NCI-H1417 (cell line): ENCODE measurements at places on chromosomes 11 and 22.

DNA sequence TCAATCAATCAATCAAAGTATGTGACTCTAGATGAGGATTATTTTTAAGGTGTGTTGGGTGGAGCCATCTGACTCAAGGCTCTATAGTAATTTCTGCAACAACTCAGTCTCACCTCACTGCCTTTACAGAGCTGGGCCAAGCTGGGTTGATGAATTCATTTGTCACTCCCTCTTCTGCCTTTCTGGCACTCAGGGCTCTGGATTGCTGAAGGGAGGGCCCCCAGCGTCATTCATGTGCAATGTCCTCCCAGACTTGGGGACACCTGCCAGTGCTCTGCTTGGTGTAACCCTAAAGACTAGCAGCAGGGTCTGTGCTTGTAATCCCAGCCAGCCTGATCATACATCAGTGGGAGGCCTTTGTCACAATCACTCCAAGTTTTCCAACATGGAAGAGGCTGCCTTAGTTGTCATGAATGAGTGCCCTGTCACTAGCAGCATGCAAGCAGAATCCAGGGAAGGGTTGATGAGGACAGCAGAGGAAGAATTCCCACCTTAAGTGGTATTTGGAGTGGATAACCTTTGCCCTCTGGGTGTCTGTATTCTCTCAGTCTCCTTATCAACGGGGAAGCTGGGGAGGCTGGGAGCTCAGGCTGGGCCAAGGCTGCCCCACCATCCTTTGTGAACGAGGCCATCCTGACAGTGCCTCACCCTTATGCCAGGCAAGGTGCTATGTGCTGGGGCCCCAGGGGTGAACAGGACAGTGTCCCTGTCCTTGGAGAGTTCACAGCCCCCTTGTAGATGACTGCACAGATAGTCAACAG lies 2.0 kb upstream of the TP53I11 start:
- DNase-seq, result no peak

DNA sequence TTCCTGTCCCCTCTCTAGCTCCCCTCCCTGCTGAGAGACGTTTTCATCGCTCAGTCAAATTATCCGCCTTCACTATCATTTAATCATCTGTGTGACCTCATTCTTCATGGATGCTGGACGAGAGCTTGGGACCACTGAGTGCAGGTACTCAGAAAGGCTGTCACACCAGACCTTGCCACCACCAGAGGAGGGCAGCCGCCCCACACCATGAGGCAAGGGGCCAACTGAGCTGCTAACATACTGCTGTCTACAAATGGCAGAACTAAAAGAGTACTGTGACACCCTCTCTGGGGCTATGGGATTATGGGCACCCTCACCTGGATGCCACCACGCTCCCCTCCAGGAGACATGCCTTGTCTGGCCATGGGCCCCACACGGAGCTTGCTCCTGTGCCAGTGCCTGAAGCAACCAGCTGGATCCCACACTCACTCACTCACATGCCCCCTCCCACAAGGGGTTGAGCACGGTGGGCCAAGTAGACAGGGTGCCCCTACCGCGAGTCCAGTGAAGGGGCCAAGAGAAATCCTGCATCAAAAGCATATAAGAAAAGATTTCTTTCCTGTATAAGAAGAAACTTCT lies 670.0 kb upstream of the CCDC90B start:
- DNase-seq, result no peak

DNA sequence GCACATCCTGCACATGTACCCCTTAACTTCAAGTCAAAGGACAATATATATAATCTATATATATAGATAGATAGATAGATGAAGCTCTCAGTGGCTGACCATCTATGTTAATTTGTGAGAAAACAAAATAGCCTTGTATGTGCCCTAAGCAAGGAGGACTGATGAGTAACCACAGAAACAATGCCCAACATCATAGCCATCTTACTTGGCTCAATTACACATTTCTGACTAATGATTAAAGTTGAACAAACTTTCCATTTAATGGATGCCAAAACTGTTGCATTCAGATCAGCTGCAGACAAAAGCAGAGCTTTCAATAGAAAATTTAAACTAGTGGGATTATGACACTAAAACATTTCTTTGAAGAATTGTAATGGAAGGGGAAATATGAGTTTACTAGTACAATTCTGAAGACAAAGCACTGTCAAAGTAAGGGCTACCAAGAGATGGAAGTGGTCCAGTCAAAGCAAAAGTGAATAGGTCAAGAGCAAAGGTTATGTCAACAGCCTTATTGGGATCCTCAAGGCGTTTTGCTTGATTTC lies 1188.2 kb upstream of the RAG2 start:
- DNase-seq, result no peak

GRCh38 chr11:3707176-3707575 lies 36.0 kb upstream of the CHRNA10 start:
- DNase-seq, result no peak

DNA sequence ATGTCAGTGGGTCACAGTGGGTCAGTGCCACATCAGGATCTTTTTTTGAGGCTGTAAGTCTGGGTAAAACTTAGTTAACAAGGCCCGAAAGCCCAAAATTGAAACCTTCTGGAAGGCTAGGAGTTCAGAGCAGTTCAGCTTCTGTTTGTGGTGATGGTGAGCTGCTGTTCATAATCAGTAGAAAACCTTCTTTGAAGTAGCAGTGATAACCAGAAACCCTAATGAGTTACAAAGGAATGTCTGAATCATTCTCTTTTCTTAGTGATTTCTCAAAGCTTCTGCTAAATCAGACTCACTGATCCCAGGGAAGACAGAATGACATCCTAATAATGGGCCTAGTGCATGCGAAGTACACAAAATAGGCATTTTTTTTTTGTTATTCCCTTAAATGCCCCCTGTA lies 124.7 kb downstream of the PARVA start:
- DNase-seq, result no peak

GRCh38 chr11:57650739-57651090 lies 1.0 kb upstream of the YPEL4 start:
- no peak for DNase-seq

DNA sequence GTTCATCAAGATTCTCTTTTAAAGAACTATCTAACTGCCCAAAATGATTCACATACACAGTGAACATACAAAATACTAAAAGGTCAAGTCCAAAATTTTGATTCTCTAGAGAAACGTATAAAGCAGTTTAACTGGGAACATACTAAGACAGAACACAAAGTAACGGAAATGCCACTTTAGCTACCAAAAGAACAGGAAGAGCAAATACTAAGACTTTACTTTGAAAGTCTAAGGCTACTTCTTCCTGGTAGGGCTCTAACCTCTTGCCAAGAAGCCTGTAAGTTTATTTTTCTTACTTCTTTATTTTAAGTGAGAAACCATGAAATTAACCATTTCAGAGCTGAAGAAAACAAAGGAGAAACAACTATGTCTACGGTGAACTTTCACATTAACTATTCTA lies 6.2 kb downstream of the PICALM start:
- DNase-seq, result no peak

GRCh38 chr11:120660024-120660565 lies 148.5 kb downstream of the GRIK4 start:
- no peak for DNase-seq

GRCh38 chr22:22092974-22093373 lies 110.4 kb upstream of the TOP3B start:
- DNase-seq, result no peak

GRCh38 chr22:23058481-23059283 lies 11.6 kb upstream of the GNAZ start:
- no peak for DNase-seq

GRCh38 chr11:113874581-113875233 lies 665 bp downstream of the USP28 start:
- peak; percentile 32 for DNase-seq

DNA sequence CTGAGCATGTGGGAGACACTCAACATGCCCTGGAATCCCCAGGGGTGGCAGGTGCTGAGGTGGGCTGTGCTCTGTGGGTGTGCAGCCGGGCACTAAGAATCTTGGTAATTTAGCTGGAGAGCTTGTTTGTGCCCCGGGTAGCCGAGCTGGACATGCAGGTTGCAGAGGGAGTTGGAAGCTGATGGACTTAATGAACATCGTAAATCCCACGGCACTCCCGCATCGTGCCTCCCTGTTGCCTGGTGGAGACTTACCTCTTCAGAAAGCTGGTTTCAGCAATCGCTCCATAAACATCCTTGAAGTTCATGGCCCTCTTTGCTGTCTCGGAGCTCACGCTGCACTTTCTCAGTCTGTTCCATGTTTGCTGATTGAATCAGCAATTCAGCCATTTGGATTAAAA lies 29.9 kb downstream of the RPS6KA4 start:
- DNase-seq, result peak; percentile 33

- peak; percentile 41 for DNase-seq
Observed at GRCh38 chr11:64499261-64500004, 91.6 kb upstream of the SLC22A12 start.

- no peak for DNase-seq
Observed at GRCh38 chr11:130545449-130546072, 97.1 kb downstream of the ADAMTS15 start.

DNA sequence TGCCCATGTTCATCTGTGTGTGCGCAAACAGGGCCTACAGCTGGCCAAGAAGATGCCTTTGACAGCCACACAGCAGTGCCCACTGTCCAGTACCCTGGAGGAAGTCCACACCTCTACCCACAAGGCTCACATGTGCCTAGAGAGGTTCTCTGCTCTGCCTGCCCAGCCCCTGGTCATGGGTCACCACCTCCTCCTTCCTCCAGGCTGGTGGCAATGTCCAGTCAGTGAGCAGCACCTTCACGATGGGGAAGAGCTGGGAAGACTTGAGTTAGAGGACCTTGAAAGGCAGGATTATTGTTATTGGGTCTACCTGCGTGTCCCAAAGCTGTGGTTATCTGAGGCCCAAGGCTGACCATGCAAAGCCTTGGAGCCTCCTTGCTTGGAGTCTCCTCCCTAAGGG lies 28.4 kb upstream of the TTC12 start:
- no peak for DNase-seq

DNA sequence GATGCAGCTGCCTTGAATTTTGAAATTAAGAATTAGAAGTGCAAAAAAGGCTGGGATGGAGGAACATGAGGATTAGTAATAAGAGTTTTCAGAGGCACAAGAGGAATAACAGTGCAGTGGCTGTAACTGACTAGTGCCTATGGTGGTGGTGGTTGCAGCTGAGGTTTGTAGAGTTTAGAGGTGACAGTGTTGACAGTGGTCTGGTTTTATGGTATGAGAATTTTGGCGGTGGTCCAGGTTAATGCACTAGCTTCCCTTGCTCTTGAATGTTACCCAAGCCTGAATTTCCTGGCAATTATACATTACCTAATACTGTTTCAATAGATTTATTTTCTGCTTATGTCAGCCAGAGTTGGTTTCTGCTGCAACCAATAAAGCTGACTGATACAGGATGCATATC lies 112.8 kb upstream of the C11orf87 start:
- no peak for DNase-seq

- no peak for DNase-seq
Observed at GRCh38 chr22:49589811-49590210, 237.9 kb downstream of the BRD1 start.

- no peak for DNase-seq
Observed at GRCh38 chr11:12005476-12005875, 3.0 kb downstream of the DKK3 start.

DNA sequence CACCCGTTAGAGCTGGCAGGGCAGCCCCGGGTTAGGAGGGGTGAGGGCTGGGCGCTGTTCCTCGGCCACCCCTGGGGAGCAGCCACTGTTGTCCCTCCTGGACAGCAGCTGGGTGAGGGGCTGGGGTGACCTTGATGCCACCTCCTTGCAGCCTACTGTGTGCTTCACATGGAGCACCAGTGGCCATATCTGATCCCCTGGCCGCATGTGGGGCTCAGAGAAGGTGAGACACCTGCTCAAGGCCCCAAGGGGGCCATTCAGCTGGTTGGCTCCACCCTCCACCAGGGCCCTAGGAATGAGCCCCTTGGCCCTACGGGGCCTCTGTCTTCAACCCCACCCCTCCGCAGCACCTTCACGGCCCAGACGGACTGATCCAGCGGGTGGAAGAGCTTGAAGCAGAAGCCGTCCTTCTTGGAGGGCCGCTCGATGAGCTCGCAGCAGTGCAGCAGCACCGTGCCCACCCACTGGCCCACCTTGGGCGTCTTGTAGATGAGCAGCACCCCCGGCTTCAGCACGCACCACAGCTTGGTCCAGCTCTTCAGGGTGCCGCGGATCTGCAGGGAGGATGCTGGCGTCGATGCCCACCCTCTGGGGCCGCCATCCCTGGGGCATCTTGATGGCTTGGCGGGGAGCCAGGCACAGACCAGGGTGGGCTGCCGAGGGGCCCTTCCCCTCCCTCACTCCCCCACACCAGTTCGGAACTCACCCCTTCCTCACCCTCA lies 44.9 kb downstream of the OSBPL5 start:
- DNase-seq, result no peak

GRCh38 chr22:46693634-46694415 lies 44.2 kb downstream of the CERK start:
- no peak for DNase-seq

DNA sequence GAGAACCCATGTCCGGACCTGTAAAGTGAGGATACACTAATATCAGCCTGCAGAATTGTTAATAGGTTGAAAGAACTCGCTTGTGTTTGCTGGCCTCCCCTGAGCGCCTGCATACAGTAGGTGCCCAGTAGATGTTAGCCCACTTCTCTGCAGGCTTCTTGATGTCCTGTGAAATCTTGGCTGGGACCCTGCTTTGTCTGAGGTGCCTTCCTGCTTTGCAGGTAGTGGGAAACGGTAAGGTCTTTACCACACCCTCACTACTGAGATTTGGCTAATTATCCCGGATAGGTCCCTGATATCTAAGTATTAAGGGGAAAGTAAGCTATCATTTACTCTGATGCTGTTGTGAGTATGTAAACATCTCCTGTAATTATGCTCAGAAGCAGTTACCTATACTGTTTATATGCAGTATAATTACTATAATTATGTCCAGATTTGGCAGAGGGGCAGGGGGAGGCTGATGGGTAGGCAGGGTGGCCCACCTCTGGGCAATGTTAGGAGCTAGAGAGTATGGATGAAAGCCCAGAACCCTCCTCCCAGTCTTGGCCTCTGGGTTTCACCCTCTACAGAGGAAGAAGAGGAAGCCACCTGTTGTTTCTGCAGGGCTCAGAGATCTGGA lies 1.2 kb upstream of the ARRB1 start:
- DNase-seq, result peak; percentile 89

GRCh38 chr22:23269441-23270211 lies 89.3 kb downstream of the BCR start:
- DNase-seq, result peak; percentile 11

GRCh38 chr22:24834845-24835570 lies 29.0 kb downstream of the SGSM1 start:
- DNase-seq, result peak; percentile 32
